Iris pigment epithelial cell (primary cell): ENCODE measurements at places on chromosomes 3 and 15.
A peak's percentile ranks its signal among the peaks of the same experiment; 100 is the strongest.

DNA sequence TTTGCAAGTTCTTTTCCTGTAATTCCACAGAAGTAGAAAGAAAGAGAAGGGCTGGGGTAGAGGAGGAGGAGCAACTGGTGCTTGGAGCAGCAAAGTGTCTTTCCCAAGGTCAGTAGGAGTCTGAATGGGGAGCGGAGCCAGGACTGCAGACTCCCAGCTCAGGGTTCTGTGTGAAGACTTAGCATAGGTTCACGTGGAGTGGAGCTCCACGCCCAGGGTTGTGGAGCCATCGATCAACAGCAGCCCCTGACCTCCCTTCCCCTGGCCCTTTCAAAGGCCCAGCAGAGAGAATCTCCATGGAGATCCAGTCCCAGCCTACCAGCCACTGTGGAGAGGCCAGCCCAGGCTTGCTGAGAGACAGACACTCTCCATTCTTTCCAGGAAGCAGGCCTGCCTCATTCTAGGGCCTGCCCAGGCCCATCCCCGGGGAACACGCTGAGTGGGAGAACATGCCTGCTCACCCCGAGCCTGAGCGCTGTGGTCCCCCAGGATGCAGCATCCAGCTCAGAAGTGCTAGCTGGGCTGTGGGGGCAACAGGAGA is 62.1 kb downstream of the CORO2B start:
- DNase-seq = no peak

- DNase-seq = no peak
Measured at GRCh38 chr3:120424506-120424905, 26.3 kb downstream of the FSTL1 start.

DNA sequence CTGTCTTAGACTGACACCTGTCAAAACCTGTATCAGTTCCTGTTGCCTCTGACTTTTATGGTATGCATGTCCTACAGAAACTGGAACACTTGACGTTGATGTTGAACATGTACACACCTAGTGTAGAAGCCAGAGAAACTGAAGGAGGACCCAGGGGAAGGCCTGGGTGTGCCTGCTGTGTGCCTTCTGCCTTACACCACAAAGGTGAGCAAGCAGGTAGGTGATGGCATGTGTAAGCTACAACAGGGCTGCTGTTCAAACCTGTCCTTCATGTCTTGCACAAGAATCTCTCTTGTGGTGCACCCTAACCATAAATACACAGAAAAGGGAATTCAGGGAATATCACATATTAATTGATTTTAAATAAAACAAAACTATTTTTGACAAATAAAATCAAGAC is 13.6 kb upstream of the AQP9 start:
- no peak for DNase-seq

DNA sequence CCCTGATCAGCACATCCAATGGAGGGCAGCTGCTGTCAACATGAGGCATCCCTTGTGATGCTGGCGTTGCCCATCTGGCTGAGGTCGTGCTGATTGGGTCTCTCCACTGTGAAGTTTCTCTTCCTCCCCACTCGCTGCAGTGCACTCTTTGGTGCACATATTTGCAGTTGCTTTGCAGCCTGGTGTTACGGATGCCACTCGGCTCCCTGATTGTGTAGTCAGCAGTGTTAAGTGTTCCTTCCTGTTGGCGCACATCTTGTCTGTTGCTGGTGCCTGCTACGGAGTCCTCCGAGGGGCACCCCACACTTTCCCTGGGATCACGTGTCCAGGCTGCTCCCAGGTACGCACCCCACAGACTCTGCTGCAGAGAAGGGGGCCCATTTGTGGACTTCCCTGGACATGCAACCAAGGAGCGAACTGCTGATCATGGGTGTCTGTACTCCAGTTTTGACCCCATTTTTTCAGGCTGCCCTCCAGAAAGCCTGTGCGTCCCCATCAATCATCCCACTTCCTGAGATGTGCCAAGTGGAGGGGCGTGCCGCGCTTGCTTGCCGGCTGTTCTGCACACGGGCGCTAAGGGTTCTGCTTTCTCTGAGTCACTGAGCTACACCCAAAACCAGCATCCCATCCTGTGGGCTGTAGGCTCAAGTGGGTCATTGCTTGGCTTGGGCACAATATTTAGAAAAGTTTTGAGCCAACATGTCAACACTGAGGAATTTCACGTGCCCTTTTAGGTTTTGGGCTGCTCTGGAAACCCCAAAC is 98.6 kb downstream of the FBLN2 start:
- no peak for DNase-seq

DNA sequence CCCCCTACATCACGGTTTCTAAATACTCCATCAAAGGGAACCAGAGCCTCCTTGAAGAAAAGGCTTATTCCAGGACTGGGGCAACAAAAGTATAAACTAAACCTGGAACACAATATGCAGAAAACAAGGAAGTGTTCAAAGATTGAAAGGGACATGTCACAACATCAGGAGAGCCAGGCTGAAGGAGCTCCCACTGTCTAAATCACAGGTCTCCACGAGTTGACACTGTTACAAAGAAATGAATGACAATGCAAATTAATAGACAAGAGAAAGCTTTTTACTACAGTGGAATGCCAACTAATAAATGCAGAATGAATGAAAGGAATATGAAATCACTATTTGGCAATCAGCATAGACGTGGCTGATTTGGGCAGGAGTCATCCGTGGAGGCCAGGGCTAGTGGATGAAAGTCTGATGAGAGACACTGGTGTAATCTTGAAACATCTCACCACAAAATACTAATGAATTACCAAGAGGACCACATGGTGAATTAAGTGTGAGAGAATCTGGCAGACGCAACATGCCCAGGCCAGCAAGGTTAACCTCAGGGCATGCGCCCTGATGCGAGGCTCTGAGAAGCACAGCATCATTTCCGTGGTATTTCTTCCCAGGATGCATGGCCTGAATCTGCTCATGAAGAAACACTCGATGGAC is 123.8 kb upstream of the TJP1 start:
- DNase-seq = peak; percentile 69

GRCh38 chr3:154758109-154758868 is 321.8 kb upstream of the MME start:
- DNase-seq = peak; percentile 62
